Activated CD4-positive, CD25-positive, alpha-beta regulatory T cell treated with anti-CD3 and anti-CD28 coated beads, Interleukin-2, amount 50 U/mL, for 72 hours (primary cell): ENCODE measurements at places on chromosomes 2 and 18.

DNA sequence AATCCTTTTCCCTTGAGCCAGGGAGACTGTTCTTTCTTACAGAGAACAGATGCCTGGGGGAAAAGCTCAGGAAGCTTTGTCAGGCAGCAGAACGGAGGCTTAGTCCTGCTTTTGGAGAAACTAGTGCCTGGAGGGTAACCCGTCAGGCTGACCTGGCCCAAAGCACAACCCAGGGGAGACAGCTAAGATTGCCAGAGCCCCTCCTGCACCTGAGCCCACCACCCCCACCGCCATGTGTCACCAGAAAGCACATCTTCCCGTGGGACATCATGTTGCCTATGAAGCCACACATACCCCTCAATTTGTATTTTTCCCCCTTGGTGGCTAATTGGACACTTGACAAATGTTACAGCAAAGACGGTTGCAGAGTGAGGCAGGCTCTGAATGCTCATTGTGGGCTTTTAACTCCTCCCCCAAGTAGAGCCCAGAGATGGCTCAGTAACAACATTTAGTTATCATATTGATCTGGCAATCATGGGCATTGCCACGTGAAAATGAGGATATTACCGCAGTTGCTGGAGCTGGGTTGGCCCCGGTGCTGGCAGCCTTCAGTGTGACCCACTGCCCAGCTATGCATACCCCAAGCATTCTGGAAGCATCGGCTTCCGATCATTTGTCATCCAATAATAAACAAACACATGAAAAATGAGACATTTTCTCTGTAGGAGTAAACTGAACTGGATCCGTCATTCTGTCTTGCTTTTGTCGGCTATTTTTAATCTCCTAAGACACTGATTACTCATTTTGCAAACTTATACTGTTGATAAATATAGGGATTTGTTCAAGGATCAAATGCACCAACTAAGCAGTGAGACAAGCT, 229.5 kb downstream of the ATAD2B start:
- DNase-seq, result no peak

GRCh38 chr2:218431878-218432277, 13.0 kb downstream of the VIL1 start:
- no peak for DNase-seq

- DNase-seq, result peak; percentile 68
These were observed 71.7 kb downstream of the NCAPH start for GRCh38 chr2:96407041-96407918.

DNA sequence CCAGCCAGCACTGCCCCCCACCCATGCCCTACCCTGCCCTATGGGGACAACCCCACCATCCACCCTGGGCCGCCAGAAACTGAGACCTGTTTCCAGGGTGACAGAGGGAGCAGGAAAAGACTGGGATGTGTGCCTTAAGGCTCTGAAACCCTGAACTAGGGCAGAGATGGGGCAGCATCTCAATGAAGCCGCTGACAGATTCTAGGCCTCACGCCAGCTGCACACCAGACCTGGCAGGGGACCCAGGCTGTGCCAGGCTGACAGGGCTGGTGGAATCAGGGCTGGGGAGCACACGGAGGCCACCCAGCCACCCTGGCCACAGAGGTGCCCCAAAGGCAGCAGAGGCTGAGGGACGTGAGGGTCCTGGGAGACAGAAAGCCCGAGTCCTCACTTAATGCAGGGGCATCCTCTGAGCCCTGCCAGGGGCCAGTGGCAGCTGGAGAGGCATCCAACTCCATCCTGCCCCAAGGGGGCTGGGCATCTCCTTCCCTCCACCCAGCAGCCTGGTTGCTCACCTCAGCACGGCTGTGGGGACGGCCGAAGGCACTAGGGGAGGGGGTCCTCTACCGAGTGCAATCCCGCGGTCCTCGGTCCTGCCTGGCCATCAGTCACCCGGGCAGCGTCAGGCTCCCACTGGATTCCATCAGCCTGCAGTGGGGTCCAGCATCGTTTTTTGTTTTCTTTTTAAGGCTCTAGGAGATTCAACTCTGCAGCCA, 169.2 kb downstream of the ZFP36L2 start:
- no peak for DNase-seq

- no peak for DNase-seq
These were observed 243.6 kb downstream of the AGAP1 start for GRCh38 chr2:235737396-235737795.

DNA sequence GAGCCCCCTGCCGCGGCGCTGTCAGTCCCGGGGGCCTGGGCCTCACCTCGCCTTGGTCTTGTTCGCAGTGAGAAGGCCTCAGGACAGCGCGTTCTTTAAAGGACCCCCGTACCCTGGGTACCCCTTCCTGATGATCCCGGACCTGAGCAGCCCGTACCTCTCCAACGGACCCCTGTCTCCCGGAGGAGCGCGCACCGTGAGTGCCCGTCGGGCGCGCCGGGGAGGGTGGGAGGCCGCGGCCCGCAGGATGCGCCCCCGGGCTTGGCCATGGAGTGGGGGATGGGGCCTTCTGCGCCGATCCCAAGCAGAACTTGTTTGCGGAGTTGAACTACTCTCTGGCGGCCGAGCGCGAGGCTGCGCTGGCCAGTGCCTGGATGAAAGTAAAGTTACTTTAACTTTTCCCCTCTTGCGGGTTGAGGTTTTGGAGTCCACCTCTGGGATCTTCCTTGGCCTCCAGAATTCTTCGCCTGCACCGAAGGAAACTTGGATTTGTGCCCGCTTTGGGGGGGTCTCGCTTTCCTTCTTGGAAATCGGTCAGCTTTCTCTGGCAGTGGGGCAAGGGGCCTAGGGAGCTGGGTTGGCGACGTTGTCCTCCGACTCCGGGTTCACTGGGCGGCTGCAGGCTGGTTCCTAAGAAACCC, 1.2 kb downstream of the TCF7L1 start:
- no peak for DNase-seq

GRCh38 chr18:45724601-45725000, 620 bp downstream of the SLC14A1 start:
- no peak for DNase-seq

DNA sequence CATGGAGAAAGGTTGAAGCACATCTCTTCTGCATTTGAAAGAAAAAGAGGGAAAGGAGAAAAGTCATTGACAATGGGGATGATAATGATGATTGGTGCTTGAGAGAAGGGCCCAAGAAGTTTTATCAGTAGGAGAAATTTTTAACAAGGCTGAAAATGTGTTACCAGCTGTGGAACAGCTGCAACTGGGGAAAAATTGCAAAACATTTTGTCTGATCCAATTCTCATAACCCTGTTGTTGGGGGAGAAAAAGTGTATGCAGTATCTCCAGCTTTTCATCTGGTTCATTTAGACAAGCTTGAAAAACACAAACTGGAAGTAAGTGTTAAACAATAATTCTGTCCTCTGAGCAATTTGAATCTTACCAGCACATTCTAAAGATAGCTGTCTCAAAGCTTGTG, 92.7 kb downstream of the CSRNP3 start:
- no peak for DNase-seq

DNA sequence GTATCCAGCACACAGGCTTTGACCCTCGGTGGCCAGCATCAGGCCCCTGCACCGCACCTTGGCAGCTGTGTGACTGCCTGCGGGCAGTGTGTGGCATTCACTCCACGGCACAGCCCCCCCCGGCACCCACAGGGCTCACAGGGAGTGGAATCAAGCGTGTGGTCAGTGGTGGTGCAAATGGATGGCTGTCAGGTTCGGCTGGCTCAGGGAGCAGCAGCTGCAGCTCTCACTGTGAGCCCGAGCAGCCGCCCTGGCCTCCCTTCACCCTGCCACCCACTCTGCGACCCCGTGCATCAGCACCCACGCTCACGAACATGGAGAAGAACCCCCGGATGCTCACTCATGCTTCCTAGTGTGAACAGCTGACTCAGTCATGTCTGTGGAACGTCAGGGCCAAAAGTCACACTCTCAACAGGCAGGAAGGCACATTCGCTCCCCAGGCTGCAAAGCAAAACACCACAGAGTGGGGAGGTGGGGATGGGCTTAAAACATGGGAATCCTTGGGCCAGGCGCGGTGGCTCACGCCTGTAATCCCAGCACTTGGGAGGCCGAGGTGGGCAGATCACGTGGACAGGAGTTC, 41.5 kb upstream of the GPC1 start:
- DNase-seq, result peak; percentile 17

GRCh38 chr2:2613279-2614199, 282.5 kb upstream of the MYT1L start:
- DNase-seq, result peak; percentile 75

DNA sequence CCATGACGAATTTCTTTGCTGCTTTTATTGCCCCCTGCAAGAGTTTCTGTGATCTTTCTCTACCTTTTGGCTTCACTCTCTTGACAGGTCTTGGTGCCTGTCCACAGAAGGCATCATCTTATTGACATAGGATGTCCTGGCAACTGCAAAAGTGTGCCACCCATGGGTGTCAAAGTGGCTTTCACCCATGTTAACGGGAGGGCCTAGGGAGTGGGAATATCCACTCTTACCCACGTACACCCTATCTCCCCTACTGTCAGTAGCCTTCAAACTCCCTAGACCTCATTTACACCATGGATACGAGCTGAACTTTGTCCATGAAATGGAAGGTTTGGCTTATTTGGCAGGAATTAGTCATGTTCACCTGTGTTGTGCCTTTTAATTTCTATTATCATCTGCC, 16.2 kb upstream of the SULT1C3 start:
- no peak for DNase-seq

DNA sequence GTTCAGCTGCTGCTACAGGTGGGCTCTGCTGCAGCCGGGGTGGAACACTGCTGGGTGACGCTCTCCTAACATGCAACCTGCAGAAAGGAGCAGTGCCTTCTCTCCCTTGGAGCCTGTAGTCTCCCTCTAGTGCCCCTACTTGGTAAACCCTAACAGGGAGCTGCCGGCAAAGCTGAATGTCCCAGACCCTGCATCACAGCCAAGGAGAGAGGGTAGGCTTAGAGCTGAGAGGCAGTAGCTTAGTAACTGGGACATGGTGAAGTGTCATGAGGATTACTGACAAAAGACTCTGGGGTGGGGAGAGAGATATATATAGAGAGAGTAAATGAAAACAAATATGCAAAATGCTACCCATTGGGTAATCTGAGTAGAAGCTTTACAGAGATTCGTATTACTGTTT, 9.9 kb downstream of the NCAPH start:
- DNase-seq, result no peak
